Activated CD4-positive, alpha-beta T cell treated with anti-CD3 and anti-CD28 coated beads for 36 hours (primary cell): ENCODE measurements at places on chromosomes 11 and 22. TPM values are rescaled to one million over a fixed set of nuclear protein-coding genes. Genes with fewer than 3 reads are reported as not detected.

DNA sequence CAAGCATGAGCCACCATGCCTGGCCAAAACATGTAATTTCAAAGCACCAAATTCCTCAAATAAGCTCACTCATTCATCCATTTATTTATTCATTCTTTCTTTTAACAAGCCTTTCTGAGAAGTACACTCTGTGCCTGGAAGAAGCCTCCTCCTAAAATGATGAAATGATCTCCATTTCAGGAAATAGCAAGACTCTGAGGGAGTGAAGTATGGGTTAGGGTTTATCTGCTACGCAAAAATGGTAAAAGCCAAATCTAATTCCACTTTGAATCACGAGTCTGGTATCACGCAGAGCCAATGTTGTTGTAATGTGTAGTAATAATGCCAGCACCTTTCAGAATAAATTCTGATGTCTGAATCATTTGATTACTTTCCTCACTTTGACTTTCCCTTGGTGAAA lies 1041.8 kb downstream of the LRRC4C start:
- DNase-seq = no peak

- DNase-seq = no peak
Measured at GRCh38 chr11:105867742-105868141, 154.3 kb downstream of the MSANTD4 start.

The SLN gene
- total RNA-seq = not detected

The GGTLC3 gene
- total RNA-seq = not detected

GRCh38 chr11:132358573-132358953 lies 988.1 kb downstream of the NTM start:
- DNase-seq = no peak

The FEN1 gene
- total RNA-seq = 70.0 TPM

The FGF3 gene
- not detected for total RNA-seq

DNA sequence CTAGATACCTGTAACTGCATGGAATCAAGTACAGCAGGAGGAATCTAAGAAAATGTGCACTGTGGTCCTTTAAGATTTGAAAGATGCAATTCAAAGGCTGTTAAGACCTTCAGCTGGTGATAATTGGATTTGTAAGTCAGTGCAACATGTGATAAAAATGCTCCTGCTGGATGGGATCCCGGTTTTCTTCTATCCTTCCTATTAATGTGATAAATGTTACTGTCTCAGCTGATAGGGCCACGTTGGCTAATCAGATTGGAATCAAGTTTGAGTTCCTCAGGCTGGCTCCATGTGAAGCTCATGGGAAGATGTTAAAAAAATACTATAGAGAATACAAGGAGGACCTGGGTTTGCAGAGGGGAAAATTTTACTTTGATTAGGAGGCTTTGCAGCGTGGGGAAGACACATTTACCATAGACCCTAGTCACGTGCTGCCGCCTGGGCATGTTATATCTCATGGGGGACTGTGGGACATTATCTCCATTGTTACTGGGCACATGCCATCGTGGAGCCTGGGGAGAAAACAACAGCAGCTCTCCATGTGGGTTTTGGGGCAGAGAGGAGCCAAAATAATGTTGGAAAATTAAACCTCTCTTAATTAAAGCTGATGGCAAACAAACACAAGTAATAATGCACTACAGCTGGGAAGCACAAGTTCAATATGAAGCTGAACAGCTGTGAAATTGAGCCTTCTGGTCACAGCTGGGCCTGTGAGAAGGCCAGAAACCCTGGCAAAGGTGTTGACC lies 652.5 kb downstream of the NTM start:
- no peak for DNase-seq

DNA sequence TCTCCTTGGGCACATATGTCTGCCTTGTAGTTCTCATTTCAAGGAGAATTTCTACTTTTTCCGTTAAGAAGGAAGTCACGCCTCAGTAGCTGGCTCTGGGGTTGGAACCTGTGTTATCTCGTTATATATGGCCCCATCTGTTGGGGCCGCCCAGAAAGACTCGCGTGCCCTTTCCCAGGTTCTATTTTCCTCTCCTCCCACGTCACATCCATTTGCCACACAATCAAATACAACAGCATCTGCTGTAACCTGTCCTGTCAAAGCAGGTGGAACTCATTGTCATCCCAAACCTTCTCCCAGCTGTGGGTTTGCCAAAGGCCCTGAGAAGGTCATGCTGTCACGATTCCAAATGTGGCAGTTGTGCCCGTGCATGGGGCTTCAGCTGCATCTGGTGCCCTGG lies 213.1 kb upstream of the ZBED5 start:
- no peak for DNase-seq

- no peak for DNase-seq
Measured at GRCh38 chr11:86625544-86625943, 46.9 kb downstream of the ME3 start.

The TUBA8 gene
- total RNA-seq = 2.6 TPM

DNA sequence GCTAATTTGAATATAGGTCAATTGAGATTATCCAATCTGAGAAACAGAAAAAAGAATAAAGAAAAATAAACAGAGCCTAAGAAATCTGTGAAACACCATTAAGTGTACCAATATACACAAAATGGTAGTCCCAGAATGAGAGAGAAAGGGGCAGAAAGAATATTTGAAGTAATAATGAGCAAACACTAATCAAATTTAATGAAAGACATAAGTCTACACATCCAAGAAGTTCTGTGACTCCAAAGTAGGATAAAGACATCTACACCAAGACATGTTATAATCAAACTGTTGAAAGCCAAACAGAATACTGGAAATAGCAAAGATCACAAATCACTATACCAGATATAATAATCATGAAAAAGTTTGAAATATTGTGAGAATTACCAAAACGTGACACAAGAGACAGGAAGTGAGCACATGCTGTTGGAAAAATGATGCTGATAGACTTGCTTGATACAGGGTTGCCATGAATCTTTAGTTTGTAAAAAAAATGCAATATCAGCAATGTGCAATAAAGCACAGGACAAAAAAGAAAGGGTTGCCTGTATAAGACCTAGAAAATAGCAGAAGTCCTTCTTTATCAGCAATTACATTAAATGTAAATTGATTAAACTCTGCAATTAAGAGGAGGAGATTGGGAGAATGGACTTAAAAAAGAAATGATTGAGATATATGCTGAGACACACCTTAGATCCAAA lies 75.8 kb downstream of the RNF169 start:
- no peak for DNase-seq

The RASSF10 gene
- not detected for total RNA-seq

GRCh38 chr22:31094021-31094551 lies 13.0 kb downstream of the SMTN start:
- no peak for DNase-seq

The MFRP gene
- total RNA-seq = not detected

DNA sequence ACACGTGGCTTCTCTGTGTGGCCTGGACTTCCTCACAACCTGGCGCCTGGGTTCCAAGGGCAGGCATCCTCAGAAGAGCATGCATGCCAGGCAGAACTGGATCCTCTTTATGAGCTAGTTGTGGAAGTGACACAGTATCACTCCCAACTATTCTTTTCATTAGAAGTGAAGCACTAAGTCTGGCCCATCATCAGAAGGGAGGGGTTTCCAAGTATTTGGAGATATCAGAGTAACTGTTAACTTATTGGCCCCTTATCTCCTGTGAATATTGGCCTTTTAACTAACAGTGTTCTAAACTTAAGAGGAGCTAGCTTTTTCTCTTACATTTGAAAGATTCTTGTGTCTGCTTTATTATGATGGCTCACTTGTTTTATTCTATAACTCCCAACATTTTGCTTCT lies 35.5 kb downstream of the FDX1 start:
- DNase-seq = no peak

The C11orf58 gene
- total RNA-seq = 142 TPM

- DNase-seq = no peak
Measured at GRCh38 chr11:127962416-127962815, 624.9 kb downstream of the ETS1 start.
